Activated naive CD4-positive, alpha-beta T cell (primary cell): ENCODE measurements at places on chromosomes 12 and 14.

DNA sequence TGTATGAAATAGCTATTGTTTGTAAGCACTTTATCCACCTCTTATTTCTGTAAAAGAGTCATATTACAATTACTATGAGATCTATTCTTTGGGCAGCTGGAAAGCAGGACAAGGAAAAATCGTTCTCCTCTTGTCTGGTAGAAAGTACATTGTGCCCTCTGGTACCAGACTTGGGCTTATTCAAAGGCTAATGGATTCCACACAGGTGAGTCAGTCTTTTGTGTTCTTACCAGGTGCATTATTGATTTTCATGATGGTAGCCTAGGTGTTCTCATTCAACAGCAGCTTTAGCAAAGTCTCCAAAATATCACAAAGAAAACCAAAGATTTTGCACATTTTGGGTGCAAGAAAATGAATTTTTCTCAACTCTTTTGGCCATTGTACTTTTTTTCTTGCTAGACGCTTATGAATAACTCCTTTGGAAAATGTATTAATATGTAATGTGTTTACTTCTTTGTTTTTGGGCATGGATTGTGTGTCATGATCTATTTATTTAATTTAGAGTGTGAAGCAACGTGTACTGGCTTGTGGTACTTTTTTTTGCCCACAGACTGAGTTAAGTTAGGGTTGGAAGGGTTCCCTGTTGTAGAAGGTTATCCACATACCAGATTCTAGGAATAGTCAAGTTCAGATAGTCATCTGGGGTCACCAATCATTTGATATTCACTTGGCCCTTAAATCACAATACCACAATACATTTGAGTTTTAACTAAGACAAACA, 26.2 kb downstream of the MNAT1 start:
- DNase-seq, result no peak

DNA sequence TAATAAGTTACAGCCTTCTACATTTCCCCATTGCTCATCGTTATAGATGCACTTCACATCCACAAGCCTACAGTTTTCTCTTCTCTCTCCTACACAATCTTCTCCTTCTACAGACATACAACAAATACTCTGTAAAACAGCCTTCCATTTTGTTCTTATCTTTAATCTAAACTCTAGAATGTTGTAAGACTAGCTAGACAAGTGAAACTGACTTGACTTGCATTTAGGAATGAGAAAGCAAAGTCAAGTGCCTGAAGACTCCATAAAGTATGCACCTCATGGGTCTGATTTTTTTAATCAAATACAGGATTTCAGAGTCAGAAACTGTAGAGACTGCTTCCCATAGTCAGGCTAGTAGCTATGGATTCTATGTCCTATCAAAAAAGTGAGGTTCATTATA, 190.3 kb downstream of the KLHL28 start:
- no peak for DNase-seq

DNA sequence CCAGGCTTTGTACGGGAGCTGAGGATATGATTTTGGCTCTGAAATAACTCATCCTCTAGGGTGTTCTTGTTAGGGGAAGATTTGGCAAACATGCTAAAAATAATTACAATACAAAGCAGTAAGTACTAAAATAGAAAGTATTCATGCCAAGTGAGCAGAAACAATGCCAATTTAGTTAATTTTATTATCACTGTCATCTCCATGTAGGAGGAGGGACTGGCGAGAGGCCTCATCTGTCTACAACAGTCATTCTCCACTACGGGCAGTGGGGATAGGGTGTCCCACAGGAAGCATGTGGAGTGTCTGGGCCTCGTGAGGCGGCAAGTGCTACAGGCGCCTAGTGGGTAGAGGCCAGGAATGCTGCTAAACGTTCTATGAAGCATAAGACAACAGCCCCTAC, 3.3 kb downstream of the ISM2 start:
- no peak for DNase-seq

- DNase-seq, result no peak
Measured at GRCh38 chr14:64612021-64612380, 62.2 kb downstream of the PPP1R36 start.

GRCh38 chr14:57066887-57067513, 201.7 kb downstream of the EXOC5 start:
- no peak for DNase-seq

DNA sequence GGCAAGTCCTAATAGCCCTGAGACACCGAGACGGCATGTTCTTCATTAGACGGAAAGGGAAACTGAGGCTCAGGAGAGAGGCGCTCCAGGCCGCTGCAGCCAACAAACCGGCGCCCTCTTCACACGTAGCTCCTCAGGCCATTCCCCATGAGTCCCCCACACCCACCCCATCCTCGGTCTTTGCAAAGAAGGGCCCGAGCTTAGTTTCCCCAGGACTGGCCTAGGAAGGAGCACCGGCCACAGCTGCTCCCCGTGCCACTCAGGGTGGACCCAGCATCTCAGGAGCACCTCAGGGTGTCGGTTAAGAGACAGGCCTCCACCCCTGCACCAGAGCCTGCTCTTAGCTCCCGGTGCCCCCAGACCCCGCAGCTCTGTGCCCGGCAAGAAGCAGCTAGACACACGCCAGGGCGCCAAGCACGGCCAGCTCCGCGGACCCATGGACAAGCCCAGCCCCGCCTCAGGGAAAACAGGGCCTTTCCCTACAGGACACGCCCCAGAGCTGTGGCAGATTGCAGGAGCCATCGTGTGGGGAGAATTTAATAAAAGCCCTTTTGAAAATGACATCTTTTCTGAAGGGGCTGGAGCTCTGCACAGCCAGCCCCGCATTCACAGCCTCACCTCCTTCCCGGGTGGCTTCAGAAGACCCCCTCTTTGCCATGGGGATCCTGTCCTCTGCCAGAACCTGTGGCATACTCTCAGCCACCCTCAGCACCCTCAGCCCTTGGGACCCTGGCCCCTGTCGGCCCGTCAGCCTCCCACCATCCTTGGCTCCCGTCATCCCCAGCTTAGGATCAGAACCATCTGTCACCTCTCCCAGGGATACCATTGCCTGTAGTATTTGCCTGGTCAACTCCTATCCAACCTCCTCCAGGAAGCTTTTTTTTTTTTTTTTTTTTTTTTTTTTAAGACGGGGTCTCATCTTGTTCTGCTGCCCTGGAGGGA, 59.7 kb downstream of the LGMN start:
- no peak for DNase-seq

GRCh38 chr12:100348657-100349454, 8.0 kb upstream of the SLC17A8 start:
- no peak for DNase-seq

DNA sequence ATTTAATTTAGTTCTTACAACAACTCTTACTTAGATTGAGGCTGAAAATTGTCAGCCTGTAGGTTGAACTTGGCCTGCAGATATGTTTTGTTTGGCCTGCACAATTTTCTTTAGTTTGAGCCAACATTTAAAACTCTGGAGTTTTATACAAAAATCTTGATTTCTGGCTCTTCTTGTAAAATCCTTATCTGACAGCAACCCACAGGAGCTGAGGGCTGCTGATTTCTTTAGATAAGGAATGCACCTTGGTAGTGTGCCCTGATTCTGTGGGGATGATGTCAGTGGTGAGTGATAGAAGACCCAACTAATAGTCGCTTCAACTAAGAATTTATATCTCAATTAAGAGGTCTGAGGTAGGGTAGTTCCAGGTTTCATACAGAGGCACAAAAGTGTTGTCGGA, 49.5 kb downstream of the SOCS2 start:
- DNase-seq, result no peak

- no peak for DNase-seq
Measured at GRCh38 chr14:91996948-91997371, 42.9 kb downstream of the TRIP11 start.
